Bronchial smooth muscle cell (primary cell): ENCODE measurements at places on chromosomes 7 and 10. TPM values are rescaled to one million over a fixed set of nuclear protein-coding genes. Genes with fewer than 3 reads are reported as not detected.

BNIP3 gene
- total RNA-seq: 31.5 and 41.1 TPM in 2 replicates

USP6NL gene
- 3.6 and 4.1 TPM in 2 replicates for total RNA-seq

ZNF786 gene
- 3.9 and 4.3 TPM in 2 replicates for total RNA-seq

HTR5A gene
- not detected in 2 replicates for total RNA-seq

C10orf105 gene
- total RNA-seq: under 0.01 and 0.09 TPM in 2 replicates

SLC13A4 gene
- 0.16 and 0.26 TPM in 2 replicates for total RNA-seq

AASS gene
- total RNA-seq: 22.4 and 33.1 TPM in 2 replicates

ANK3 gene
- 2.5 and 3.2 TPM in 2 replicates for total RNA-seq

KIAA1217 gene
- total RNA-seq: 0.26 and 1.4 TPM in 2 replicates

RINT1 gene
- total RNA-seq: 7.9 and 10.6 TPM in 2 replicates

LIPF gene
- not detected in 2 replicates for total RNA-seq

AGR3 gene
- total RNA-seq: not detected in 2 replicates

CRTAC1 gene
- total RNA-seq: under 0.01 TPM in 1 of 2 replicates, not detected in the other

ACSL5 gene
- 3.3 and 4.4 TPM in 2 replicates for total RNA-seq

NAT16 gene
- not detected in 2 replicates for total RNA-seq

CTBP2 gene
- total RNA-seq: 62.1 and 81.8 TPM in 2 replicates

MYH16 gene
- total RNA-seq: not detected in 2 replicates

ENTPD7 gene
- total RNA-seq: 7.6 and 9.1 TPM in 2 replicates

ACBD7 gene
- 0.43 and 0.79 TPM in 2 replicates for total RNA-seq

SH2D4B gene
- total RNA-seq: under 0.01 TPM in 1 of 2 replicates, not detected in the other

COBL gene
- total RNA-seq: not detected in 2 replicates

SYT15 gene
- total RNA-seq: under 0.01 TPM in 2 replicates

NKX1-2 gene
- not detected in 2 replicates for total RNA-seq

RNF148 gene
- total RNA-seq: 0.16 and 0.26 TPM in 2 replicates

IGFBP1 gene
- total RNA-seq: not detected in 2 replicates

UPK3BL1 gene
- 9.3 and 13.2 TPM in 2 replicates for total RNA-seq

RPEL1 gene
- total RNA-seq: under 0.01 TPM in 1 of 2 replicates, not detected in the other

DENND11 gene
- total RNA-seq: 5.7 and 9.6 TPM in 2 replicates
